ENCODE measurements at places on chromosomes 1 and 21.

GRCh38 chr1:53414632-53415031 is 44.6 kb upstream of the DMRTB1 start:
- no peak for DNase-seq

DNA sequence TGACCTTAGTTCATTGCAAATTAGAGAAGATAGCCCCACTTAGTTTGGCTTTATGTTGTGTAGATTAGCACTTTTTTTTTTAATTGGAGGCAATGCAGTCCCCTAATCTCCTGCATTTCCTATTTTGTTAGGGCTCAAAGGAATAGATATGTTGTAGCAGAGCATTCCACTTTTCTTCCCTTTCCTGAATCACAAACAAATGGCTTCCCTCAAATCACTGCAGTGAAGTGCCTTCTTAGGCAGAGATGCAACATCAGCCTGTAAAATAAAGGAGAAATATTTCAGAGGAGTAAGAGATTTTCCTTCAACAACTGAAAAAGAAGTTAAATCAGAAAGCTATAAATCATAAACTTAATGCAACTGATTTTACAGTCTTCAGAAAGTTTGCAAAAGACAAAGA is 271.8 kb upstream of the C1orf105 start:
- no peak for DNase-seq

- no peak for DNase-seq
Observed at GRCh38 chr1:100452641-100453040, 85.3 kb upstream of the GPR88 start.

DNA sequence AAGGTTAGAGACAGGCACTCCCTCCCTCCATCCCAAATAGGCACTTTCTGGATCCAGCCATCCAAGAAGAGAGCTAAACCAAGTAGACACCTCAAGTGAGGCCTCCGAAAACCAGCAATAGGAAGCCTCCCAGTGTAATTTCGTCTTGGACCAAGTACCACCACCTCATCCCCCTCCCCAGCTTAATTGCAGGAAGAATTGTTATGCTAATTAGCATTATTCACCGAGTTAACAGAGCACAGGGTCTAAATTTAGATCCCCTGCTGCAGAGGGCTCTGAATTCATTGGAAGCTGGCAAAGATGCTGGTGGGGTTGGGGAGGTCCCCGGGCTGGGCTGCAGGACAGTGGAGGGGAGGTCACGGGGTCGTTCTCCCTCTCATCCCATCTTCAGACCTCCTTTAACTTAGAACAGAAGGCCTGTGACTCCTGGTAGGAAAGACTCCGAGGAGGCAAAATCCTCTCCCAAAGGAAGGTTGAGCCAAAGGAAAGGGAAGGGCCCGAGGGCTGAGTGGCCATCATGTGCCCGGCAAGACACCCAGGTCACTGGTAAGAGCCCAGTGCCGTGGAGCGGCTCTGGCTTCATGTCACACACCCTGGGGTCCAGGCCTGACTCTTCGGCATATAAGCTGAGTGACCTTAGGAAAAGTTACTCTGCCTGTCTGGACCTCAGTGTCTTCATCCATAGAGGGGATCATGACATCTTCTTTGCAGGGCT is 209.2 kb upstream of the GRIK3 start:
- no peak for DNase-seq

- DNase-seq, result no peak
Observed at GRCh38 chr21:27079636-27080240, 112.8 kb upstream of the ADAMTS5 start.

DNA sequence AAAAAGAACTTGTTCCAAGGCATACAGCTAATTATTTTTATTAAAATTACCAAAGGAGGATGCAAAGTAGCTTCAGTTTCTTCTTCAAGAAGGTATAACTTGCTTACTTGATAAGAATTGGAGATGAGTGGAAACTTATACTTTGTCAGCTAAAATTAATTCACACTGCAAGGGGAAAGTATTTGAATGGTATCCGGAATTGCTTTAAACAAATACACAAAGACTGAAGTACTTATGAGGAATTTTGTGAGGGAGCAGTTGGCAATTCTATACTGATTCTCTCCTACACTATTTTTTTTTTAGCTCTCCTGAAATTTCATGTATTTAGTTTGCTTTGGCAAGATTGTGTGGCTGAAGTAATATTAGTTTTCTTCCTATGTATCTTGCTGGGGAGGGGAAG is 39.2 kb upstream of the GRIK1 start:
- DNase-seq, result no peak

DNA sequence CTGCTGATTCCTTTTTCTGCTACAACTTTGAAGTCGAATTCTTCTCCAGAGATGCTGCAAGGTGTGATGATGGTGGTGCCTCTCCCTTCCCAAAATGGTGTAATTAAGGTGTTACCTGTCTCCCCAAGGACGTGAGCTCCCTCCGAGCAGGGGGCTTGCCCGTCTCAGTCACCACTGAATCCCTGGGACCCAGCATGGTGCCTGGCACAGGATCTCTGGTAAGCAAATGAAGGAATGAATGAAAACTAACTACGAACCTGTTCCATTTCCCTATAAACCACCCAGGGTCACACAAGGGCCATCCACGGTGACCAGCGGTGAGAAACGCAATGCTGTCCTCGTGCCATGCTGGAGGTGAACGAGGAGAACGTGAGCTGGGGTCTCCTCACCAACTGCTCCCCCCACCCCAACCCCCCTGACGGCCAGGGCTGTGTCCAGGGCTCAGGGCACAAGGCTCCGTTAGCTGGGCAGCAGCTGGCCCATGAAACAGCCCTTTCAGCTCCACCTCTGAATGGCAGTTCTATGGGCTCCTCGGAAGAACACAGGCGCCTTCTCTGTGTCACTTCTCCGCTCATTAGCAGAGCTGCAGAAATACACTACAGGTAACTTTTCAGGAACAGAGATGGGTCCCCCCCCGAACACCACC is 2.2 kb upstream of the MATN1 start:
- DNase-seq, result no peak

- DNase-seq, result peak; percentile 42
Observed at GRCh38 chr21:26732432-26733221, 112.6 kb downstream of the ADAMTS1 start.

GRCh38 chr1:12400027-12400693 is 170.3 kb downstream of the VPS13D start:
- DNase-seq, result no peak

DNA sequence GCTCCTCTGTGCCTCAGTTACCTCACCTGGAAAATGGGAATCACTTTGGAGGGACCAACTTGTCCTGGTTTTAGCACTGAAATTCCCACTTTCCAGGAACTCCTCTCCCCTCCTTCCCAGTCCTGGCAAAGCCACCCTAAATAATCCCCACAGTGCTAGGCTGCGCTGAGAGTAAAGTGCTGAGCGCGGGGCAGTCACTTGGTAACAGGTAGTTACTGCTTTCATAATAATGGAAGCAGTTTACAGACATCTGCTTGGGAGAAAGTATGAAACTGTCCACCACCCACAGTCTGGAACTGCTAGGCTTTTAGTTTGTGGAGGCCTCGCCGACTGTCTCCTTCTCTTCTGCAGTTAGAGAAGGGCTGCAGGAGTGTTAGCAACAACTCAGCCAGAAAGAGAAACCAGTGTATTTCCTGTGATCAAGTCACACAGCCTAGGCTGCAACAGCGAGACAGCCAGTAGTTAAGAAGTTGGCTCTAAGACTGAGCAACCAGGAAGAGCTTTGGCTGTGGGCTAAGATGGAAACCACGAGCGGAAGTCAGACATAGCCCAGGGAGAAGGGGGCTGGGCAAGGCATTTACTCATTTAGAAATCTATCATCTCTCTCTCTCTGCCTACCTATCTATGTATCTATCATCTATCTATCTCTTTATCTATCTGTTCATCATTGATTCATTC is 30.8 kb upstream of the ABCG1 start:
- DNase-seq, result no peak

DNA sequence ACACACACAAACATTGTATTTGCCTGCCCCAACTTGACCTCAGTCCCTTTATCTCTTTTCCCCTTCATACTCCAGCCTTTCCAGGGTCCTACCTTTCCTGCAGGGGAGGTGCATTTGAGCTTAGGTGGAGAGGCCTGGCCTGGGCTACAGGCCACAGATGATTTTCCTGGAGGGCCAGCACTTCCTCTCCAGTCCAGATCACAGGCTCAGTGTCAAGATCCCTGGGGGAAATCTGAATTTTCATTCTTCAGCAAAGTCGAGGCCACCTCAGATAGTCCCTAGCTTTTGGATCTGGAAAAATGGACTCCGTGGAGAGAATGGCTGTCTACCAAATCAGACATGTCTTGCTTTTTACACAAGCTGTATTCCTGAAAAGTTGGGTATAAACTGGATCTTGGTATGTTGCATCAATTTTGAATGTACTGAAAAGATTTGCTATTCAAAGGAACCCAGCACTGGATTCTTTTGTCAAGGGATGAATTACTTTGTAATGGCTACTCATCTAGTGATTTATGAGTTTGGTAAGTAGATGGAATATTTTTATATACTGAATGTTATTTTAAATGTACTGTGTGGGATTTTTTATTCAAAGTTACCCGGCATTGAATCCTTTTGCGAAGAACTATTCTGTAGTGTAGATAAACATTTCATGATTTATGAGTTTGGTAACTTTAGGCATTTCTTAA is 78.7 kb downstream of the DDR2 start:
- DNase-seq, result no peak

DNA sequence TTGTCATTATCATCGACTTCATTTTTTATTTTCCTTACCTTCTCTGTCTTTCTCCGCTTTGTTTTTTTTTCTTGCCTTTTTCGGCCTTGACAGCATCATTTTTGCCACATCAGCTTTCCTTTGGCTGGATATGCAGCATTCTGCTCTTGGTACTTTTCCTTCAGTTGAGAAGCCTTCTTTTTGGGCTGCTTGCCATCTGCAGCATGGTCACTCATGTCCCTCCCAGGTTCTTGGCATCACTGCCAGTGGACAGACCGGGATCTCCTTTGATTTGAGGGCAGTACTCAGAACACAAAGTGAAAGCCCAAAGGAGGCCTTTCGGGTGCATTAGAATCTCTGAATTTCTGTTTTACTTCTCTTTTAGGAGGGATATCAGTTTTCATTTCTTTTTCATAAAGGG is 3.7 kb upstream of the PARP1 start:
- DNase-seq, result no peak

DNA sequence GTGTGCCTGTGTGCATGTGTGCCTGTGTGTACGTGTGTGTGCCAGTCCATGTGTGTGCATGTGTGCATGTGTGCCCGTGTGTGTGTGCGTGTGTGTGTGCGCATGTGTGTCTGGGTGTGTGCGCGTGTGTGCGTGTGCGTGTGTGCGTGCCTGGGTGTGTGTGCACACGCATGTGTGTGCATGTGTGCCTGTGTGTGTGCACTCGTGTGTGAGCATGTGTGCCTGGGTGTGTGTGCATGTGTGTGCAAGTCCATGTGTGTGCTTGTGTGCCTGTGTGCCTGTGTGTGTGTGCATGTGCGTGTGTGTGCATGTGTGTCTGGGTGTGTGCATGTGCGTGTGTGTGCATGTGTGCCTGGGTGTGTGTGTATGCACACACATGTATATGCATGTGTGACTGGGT is 28.7 kb upstream of the COL6A2 start:
- no peak for DNase-seq

GRCh38 chr1:19061798-19062197 is 105.3 kb upstream of the IFFO2 start:
- no peak for DNase-seq

- no peak for DNase-seq
Observed at GRCh38 chr1:225940385-225941151, 452 bp downstream of the LEFTY2 start.

Measured in amniotic stem cell (primary cell).